Occipital lobe (tissue), 3 donors: ENCODE measurements at places on chromosomes 2 and 18.

DNA sequence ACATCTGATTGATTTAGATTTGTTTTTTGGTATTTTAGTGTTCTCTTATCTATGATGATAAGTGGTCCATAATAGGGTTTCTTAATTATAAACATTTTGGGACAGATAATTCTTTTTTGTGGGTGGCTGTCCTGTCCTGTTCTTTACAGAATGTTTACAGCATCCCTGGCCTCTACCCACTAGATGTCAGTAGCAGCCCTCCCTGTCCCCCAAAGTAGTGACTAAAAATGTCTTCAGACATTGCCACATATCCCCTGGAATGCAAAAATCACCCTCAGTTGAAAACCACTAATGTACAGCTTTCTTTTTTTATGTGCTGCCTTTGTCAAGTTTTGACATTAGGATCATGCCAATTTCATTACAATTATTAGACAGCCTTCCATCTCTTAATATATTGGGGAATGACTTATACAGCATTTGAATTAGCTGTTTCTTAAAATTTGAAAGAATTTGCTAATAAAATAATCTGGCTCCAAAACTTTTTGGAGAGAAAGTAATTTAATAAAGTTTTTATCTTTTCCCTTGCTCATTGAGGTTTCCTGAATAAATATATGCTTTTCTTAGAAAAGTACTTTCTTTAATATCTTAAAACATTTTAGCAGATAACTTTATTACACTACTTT lies 19.5 kb downstream of the WIPF1 start:
- no peak for DNase-seq

GRCh38 chr18:57294547-57294946 lies 57.8 kb upstream of the ST8SIA3 start:
- DNase-seq, result no peak

- no peak for DNase-seq
Measured at GRCh38 chr18:74963820-74964446, 245.0 kb downstream of the PTGR3 start.

DNA sequence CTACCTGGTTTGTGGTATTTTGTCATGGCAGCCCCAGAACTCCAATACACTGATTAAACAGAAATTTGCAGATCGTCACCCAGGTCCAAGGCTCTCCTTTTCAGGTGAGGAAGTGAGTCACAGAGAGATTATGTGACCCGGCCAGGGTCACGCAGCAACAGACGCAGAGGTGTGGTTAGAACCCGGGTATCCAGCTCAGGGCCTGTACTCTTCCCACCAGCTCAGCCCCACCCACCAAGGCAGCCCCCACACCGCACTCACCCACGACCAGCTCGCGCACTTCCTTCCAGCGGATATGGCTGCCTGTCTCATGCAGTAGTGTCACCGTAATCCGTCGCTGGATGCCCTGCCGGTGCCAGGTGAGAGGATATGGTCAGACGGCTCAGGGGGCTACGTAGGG lies 48.1 kb downstream of the AQP12A start:
- DNase-seq, result no peak

DNA sequence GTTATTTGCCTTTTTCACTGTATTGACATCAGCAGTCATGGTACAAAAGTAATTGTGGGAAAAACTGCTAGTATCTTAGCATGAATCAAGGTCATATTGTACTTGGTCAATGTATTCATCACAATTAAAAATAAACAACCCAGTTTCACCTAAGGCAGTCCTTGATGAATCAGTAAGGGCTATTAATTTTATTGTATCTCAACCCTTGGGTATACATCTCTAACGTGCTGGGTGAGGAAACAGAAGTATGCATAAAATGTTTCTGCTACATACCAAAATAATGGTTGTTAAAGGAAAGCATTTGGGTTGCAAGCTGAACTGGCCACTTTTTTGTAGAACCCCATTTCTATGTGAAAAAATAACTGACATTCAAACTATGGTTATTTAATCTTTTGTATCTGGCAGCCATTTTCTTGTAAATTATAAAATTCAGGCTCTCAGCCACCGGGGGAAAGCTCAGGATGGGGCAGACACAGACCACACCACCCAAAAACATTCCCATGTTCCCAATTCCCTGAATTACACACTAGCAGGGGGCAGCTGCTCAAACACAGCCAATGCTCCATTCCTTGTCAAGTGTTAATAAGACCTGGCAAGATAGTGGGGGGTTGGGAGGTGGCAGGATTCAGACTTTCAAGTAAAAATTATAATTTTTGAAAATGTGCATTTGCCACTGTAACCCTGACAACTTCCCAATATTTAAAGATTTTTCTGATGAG lies 49.3 kb downstream of the OLA1 start:
- no peak for DNase-seq

DNA sequence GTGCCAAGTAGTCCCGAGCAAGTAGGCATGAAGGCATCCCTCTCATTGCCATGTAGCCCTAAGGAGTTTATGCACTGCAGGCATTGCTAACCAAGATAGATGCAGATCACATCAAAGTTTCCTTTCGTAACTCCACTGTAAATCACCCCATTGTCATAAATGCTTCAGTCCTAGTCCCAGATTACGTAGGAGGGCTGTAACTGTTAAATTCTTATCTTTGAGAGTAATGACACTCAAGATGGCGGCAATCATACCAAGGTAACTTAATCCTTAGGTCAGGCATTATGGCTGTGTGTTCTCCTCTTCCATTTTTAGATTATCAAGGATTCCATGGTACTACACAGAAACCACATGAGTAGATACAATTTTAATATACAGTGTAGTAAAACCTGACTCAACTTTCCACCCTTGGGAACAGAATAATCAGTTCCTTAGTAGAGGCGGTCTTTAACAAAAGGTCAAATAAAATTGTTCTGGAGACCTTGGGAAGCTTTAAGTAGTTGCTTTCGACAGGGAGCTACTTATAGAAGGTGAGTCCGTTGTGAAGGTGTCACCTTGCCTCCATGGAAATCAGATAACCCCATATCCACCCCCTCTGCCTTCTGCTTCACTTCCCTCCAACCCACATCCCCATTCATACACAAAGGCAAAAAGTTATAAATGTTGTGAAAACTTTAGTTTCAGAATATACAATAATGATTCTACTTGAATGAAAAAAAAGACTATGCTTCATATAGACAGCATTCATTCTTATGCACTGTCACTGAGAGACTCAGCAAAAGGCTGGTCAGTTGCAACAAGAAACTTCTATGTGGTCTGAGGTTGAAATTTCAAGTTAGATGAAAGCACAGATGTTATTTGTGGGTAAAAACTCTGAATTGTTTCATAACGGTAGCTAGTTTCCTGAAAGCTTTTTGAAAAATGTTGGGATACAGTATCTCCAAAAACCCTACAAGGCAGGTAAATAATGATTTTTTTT lies 64.8 kb upstream of the GALNT5 start:
- no peak for DNase-seq

GRCh38 chr2:241187918-241188234 lies 601 bp upstream of the ANO7 start:
- DNase-seq, result no peak

GRCh38 chr2:151337643-151338042 lies 19.7 kb upstream of the TNFAIP6 start:
- no peak for DNase-seq
